Activated T-helper 1 cell treated with anti-CD3 and anti-CD28 coated beads, Interleukin-12 subunit alpha, Interleukin-12 subunit beta, Interleukin-2, Interleukin-4 antibody, amounts not matched to agents 30 ng/mL and 10 ng/mL and 1 ng/mL, durations not matched to agents 14 hours and 24 hours and 36 hours (primary cell): ENCODE measurements at places on chromosomes 4 and X. TPM values are rescaled to one million over a fixed set of nuclear protein-coding genes. Genes with fewer than 3 reads are reported as not detected.

- no peak for DNase-seq
Measured at GRCh38 chrX:120749141-120749846, 119.4 kb upstream of the C1GALT1C1 start.

GRCh38 chr4:150493851-150494250 lies 88.1 kb upstream of the MAB21L2 start:
- no peak for DNase-seq

DNA sequence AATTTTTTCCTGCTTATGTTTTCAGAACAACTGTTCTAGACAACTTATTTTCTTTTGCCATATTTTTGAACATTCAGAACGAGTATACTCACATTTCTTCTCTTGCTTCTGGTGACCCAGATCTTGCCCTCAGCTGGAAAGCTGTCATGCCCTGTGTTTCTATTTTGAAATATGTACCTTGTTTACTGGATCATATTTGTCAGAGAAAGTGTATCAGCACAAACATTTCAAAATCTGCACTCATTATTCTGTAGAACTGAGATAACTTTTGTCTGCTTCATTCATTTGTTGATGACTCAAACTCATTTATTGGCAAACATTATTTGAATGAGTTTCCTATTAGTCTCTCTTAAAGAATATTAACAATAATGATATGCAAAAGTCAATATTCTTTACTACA lies 46.2 kb upstream of the FAM9A start:
- no peak for DNase-seq

GYPE gene
- 0.16 TPM in 1 of 2 replicates, not detected in the other for total RNA-seq
